ENCODE measurements at places on chromosomes 5 and 9. TPM values are rescaled to one million over a fixed set of nuclear protein-coding genes. Genes with fewer than 3 reads are reported as not detected.

The MEF2C gene
- 32.1 TPM for total RNA-seq

DNA sequence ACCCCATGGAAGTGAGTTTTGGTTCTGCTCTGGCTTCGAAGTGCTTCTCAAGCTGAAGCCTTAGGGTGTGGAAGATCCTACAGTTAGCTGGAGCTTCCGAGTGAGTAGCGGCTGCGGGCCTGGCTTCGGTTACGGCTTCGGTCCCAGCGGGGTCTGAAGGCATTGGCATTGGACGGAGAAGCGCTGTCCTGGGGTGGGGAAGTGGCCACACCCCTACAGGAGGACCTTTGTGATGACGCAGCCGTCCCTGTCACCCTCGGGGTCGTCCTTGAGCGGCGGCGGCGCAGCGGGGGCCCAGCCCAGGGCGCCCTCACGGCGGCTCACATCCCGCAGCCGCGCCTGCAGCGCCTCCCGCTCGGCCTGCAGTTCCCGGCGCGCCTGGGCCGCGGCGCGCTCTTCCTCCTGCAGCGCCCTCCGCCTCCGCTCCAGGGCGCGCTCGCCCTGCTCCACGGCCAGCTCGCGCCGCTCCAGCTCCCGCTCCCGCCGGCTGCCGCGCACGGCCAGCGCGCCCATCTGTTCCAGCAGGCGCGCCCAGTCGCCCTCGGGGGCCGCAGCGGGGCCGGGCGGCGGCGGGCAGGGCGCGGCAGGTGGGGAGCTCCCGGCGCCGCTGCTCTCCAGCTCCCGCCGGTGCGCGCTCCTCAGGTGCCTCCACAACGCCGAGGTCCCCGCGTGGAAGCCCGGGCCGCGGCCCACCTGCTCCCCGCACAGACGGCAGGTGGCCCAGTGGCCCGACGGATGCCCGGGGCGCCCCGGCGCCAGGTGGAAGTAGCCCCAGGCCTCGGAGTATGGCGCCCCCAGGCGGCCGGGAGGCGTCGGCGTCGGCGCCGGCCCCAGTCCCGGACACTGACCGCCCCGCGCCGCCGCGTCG lies 9.9 kb downstream of the ZBED3 start:
- DNase-seq: peak; percentile 83

DNA sequence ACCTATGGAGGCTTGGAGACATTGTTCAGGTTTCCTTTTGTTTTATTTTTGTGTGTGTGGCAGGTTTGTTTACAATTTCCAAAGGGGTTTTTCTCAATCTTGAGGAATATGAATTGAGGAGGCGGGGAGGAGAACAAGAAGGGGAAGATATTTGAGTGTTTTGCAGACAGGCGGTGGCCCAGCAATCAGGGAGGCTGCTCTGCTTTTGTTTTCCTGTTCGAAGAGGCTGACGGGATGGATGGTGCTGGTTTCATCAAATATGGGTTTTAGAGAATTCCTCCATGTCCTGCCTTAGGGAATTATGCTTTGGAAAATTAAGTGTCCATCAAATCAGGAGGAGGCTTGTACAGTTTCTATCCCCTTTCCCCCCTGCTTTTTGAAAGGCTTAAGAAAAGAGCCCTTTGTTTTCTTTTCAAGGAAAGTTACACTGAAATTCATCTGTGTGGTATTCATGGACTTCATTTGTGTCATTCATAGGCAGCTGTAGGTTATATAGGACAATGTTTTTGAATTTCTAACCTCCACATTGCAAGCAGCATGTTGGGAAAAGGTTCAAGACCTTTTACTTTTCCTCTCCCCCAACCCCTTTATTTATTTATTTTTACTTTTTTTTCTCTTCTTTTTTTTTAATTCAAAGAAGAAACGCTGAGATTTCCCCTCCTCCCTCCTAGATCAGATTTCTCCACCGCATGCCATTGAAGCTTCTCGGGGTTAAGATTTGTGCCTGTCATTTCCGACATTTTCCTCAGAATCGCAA lies 107.4 kb downstream of the ZNF462 start:
- DNase-seq: no peak

GRCh38 chr9:124552273-124552605 lies 45.0 kb upstream of the NR5A1 start:
- no peak for DNase-seq

DNA sequence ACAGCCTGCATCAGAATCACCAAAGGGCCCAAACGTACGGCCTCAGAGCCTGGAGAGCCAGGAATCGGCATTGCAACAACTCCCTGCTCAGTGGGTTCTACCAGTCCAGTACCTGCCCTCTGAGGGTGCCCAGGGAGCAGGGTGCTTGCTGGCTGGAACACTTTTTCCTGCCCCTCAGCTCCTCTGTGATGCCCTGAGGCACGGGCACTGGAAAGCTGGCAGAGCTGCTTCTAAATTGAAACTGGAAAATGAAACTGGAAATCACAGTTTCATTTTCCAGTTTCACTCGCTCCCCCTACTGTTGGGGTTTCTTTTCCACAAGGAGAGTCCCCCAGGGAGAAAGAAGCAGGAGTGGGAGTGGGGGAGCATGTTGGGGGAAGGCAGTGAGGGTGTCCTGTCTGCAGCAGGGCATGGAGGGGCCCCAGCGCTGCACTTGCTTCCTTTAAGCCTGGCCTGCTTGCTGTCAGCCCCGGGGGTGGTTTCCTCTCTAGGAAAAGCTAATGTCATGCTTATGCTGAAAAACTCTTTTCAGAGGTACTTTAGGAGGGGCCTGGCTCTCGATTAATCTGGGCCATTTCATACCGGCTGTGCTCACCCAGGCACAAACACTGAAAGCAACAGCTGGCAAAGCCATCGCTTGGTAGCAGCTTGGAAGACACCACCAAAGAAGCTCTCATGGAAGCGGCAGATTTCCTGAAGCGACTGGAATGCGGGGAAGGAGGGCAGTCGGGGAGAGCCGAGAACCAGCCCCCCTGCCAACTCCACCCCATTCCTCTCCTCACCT lies 26.2 kb downstream of the IRF1 start:
- peak; percentile 66 for DNase-seq

The MARCOL gene
- total RNA-seq: not detected

The ADCY2 gene
- 5.7 TPM for total RNA-seq

DNA sequence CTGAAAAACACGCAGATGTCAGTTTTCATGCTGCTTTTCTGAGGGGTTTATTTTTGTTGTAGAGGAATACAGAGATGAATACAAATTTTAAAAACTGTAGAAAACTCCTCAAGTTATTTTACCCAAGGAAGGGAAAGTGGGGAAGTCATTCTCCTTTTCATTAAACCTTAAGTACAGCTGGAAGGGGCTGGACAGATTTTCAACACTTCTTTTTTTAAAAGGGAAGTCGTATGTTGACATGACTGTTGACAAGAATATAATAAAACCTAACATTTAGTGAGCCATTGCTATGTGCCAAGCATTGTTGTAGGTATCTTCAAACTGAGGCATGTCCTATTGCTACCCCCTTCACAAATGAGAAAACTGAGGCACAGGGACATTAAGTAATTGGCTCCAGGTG lies 235.7 kb upstream of the ELL2 start:
- DNase-seq: no peak

DNA sequence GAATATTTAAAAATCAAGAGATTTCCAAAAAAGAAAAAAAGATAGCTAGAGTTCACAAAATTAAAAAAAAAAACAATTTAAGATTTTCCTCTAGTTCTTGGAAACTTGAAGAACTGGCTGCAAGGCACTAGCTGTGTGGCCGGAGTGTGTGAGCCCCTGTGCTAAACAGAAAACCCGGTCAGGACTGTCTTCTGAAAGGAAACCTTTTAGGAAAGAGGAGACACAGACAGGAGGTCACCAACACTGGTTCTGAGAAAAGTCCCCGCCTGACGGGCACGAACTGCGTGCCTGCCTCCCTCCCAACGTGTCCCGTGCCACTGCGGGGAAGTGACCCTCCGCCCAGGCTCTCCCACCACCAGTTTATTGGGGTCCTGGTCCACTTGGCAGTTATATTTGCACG lies 15.2 kb downstream of the TTF1 start:
- DNase-seq: no peak

DNA sequence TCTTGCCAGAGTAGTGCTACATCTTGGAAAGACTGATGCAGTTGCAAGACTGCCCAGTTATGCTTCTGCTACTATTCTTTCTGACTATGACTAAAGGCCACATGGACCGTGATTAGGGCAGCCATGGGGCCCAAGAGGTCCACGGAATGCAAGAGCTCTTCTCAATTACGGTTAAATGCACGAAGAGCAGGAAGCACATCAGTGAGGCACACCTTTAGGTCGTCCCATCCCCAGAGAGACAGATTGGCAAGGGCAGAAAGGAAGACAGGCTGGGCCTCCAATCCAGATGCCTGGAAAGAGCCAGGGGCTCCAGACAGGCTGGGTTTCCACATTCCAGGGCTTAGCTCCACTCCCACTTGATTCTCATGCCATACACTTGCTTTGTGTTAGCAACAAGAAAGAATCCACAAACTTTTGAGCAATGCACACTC lies 132.3 kb upstream of the SLIT3 start:
- no peak for DNase-seq

GRCh38 chr5:60403343-60404006 lies 296.5 kb downstream of the DEPDC1B start:
- DNase-seq: no peak

GRCh38 chr5:133030343-133031005 lies 4.1 kb upstream of the ZCCHC10 start:
- DNase-seq: no peak

- DNase-seq: peak; percentile 64
Observed at GRCh38 chr5:178434851-178435250, 155.3 kb downstream of the COL23A1 start.

The PDLIM4 gene
- total RNA-seq: 63.1 TPM

- no peak for DNase-seq
Observed at GRCh38 chr5:57717555-57717954, 234.9 kb upstream of the ACTBL2 start.

DNA sequence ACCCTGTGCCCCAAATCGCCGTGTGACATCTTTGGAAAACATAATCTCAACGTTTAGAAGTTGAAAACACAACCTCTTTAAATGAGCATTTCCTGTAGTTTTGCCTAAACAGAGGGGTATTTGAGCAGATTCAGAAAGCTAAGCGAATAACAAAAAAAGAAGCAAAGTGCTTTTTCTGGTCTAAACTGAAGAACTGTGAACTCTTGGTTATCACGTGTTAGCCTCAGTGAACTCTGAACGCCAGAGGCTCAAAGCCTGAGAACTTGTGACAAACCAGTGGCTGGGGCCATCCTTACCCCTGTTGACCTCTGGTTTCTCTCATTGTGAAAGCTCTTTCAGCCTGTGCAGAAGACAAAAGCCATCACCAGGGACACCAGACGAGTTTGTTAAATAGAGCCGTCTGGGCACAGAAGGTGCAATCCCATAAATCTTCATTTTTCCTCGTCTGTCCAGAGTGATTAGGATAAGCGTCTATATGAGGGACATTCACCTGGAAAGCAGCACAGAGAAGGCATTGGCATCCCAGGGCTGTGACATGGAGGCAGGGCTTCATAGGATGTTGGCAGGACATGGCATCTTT lies 61.4 kb upstream of the ICE1 start:
- no peak for DNase-seq

- DNase-seq: no peak
Observed at GRCh38 chr5:25516141-25516540, 871.4 kb upstream of the CDH10 start.

DNA sequence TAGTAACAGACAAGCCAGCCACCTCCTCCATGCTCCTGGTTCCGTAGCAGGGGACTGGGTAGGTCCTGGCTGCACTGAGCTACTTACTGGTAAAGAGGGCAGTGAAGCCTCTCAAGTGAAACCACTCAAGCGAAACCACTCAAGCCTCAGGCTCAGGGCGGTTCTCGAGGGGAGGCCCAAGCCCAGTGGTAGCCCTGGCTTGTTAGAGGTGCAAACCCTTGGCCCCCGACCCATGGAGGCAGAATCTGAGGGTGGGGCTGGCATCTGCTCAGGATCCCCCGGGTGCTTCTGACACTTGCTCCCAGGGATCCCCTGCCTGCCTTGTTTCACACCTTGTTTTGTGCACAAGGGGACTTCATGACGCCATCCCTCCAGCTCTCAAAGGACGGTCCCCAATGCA lies 76.5 kb upstream of the OLFM1 start:
- no peak for DNase-seq

The PTGR1 gene
- 61.1 TPM for total RNA-seq

The NR4A3 gene
- 6.4 TPM for total RNA-seq

GRCh38 chr9:126159430-126160060 lies 167.1 kb upstream of the MVB12B start:
- no peak for DNase-seq

DNA sequence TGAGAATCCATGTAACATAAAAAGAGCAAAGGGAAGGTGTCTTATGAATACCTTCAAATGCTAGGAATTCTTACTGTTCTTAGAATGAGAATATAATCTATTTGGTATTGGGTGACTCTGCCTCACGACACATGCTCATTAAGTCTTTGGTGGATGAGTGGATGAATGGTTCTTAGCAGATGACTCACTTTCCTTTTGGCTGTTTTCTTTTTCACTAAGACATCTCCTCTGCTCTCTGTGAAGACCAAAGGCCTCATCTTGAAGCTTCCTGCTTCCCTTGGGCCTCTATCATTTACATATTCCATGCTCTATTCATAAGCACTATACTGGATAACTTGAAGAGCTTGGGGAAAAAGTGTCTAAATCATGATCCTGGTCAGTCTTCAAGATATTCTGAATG lies 468.1 kb downstream of the SPATA31D1 start:
- no peak for DNase-seq

The TAF11L11 gene
- not detected for total RNA-seq

The HTR4 gene
- total RNA-seq: 5.0 TPM

DNA sequence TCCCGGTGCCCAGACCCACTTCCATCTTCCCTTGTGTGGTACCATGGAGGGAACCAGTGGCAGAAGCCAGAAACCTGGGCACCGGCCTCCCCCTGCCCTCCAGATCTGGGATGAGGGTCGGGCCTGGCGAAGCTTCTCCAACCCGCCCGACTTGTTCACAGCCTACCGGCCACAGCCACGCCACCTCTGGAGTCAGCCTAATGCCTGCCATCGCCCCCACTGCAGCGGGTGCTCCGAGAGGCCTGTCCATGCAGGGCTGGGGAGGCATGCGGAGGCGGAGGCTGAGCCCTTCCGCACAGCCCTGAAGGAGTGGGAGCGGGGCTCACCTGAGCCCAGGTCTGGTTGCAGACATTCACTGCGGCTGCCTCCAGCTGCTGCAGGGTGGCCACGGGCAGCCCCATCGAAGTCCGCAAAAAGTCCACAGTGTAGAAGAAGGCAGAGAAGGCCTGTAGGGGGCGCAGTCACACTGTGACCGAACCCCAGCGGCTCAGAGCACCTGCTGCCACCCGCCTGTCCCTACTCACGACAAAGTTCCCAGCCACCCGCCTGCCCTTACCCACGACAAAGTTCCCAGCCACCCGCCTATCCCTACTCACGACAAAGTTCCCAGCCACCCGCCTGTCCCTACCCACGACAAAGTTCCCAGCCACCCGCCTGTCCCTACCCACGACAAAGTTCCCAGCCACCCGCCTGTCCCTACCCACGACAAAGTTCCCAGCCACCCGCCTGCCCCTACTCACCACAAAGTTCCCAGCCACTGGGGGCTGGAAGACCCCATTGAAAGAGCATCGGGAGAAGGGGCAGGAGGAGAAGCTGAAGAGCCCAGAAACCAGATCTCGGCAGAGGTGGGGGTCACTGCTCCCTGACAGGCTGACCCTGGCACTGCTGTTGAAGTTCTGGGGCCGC lies 3.8 kb upstream of the NPDC1 start:
- DNase-seq: no peak

GRCh38 chr9:84122572-84122971 lies 142.0 kb downstream of the RMI1 start:
- no peak for DNase-seq

The GDF9 gene
- total RNA-seq: not detected

- no peak for DNase-seq
Observed at GRCh38 chr9:92180002-92180400, 64.8 kb upstream of the SPTLC1 start.
